Vagina (tissue), 2 donors: ENCODE measurements at places on chromosomes 13 and 19.

DNA sequence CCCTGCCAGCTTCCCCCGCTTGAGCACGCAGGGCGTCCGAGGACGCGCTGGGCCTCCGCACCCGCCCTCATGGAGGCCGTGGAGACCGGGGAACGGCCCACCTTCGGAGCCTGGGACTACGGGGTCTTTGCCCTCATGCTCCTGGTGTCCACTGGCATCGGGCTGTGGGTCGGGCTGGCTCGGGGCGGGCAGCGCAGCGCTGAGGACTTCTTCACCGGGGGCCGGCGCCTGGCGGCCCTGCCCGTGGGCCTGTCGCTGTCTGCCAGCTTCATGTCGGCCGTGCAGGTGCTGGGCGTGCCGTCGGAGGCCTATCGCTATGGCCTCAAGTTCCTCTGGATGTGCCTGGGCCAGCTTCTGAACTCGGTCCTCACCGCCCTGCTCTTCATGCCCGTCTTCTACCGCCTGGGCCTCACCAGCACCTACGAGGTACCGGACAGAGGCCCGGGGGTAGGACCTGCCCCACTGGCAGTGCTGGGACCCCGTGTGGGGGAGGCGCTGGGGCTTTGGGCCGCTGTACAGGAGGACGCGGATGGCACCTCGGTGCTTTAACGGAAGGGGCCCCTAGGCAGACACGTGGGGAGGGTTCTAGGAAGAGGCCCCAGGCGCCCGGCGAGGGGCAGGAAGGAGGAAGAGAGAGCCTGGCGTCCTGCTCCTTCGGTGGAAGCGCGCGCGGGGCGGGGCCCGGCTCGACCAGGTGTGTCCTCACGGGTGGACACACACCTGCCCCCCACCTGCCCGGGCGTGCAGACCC is 681 bp downstream of the SLC5A5 start:
- DNase-seq = no peak

GRCh38 chr13:111508164-111508870 is 187.9 kb downstream of the TEX29 start:
- DNase-seq = no peak

- DNase-seq = no peak
Measured at GRCh38 chr13:39864221-39864620, 208.8 kb downstream of the COG6 start.

GRCh38 chr13:47252627-47253026 is 355.8 kb upstream of the HTR2A start:
- DNase-seq = no peak
